ENCODE measurements at places on chromosomes 3 and 15. TPM values are rescaled to one million over a fixed set of nuclear protein-coding genes. Genes with fewer than 3 reads are reported as not detected.

- no peaks in the 10 kb centered on the region for H3K36me3 ChIP-seq
- no peak overlapping the region for H3K4me3 ChIP-seq
- no peaks in the 10 kb centered on the region for H3K27me3 ChIP-seq
- H3K27ac ChIP-seq: no peak overlapping the region
- H3K4me1 ChIP-seq: no peaks in the 10 kb centered on the region
These were observed 21.5 kb upstream of the PEX5L start for GRCh38 chr3:180058238-180058637.

GRCh38 chr3:177538048-177538749 is 340.9 kb upstream of the TBL1XR1 start:
- no peak for DNase-seq
- peaks cover 46% of the 10 kb centered on the region for H3K4me1 ChIP-seq
- H3K27ac ChIP-seq: peak overlapping the region; percentile 36

GRCh38 chr3:119490153-119490552 is 8.2 kb upstream of the TIMMDC1 start:
- no peaks in the 10 kb centered on the region for H3K27me3 ChIP-seq
- H3K27ac ChIP-seq: no peak overlapping the region
- H3K36me3 ChIP-seq: peaks cover 28% of the 10 kb centered on the region

DNA sequence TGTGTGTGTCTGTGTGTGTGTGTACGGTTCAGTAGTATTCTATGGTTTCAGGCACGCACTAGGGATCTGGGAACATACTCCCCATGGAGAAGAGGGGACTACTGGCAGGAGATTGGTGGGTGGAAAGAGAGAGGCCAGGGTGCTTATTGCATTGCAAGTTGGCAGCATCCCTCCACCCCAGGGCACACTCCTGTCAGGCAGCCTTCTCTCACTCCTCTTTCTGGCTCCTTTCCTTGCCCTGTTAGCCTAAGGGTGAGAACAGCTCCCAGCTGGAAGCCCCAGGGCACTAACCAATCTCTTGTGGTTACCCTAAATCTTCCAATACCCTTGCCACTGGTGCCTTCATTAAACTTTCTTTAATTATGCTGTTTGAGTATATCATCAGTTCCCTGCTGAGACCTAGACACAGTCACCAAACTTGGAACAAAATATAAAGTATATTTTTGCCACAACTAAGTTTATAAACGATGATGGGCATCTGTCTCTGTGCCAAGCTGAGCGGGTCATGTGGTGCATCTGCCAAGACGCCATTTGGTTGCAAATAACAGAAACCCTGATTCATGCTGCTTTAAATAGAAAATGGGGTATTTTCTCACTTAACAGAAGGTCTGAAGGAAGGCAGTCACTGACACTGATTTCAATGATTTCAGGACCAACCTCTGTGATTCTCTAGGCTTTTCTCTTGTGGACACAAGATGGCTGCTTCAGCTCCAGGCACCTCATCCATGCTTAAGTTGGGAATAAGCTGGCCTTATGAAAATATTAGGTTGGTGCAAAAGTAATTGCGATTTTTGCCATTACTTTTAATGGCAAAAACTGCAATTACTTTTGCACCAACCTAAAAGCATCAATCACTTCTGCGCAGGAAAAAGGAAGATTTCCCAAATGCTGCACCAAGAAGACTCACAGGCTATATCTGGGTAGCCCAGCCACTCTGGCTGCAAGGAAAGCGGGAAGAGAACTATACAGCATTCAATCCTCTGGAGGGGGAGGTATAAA is 476.9 kb upstream of the PROK2 start:
- H3K4me1 ChIP-seq: peaks cover 19% of the 10 kb centered on the region
- H3K36me3 ChIP-seq: no peaks in the 10 kb centered on the region
- no peak overlapping the region for H3K27ac ChIP-seq
- no peak overlapping the region for H3K4me3 ChIP-seq

GRCh38 chr3:4290272-4290893 is 12.8 kb upstream of the SETMAR start:
- H3K4me1 ChIP-seq: no peaks in the 10 kb centered on the region
- no peaks in the 10 kb centered on the region for H3K36me3 ChIP-seq
- no peaks in the 10 kb centered on the region for H3K27me3 ChIP-seq
- peak; percentile 31 for DNase-seq

- DNase-seq: no peak
- H3K4me3 ChIP-seq: no peak overlapping the region
- no peaks in the 10 kb centered on the region for H3K27me3 ChIP-seq
- H3K36me3 ChIP-seq: no peaks in the 10 kb centered on the region
These were observed 113.4 kb downstream of the ASB7 start for GRCh38 chr15:100715571-100716455.

- H3K27me3 ChIP-seq: no peaks in the 10 kb centered on the region
- H3K36me3 ChIP-seq: no peaks in the 10 kb centered on the region
- H3K27ac ChIP-seq: no peak overlapping the region
- H3K4me1 ChIP-seq: peaks cover 14% of the 10 kb centered on the region
These were observed 458.3 kb upstream of the CBLB start for GRCh38 chr3:106326941-106327695.

DNA sequence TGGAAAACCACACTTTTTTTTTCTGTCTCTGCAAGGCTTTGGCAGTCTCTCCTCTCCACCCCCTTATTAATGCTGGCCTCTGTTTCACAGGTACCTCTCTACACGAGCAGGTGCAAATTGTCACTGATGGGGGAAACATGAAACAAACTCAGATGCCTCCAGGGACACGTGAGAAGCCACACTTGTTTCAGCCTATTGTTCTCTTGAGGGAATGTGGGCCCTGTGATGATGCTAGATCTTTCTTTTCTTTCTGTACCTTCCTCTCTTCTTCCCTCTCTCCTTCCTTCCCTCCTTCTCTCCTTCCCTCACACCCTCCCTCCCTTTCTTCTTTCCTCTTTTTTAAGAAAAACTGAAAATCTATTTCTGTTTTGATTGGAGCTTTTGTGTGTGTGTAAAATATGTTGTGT is 5.7 kb upstream of the BLM start:
- H3K36me3 ChIP-seq: no peaks in the 10 kb centered on the region
- H3K27me3 ChIP-seq: no peaks in the 10 kb centered on the region
- H3K4me1 ChIP-seq: peaks cover 5% of the 10 kb centered on the region
- H3K27ac ChIP-seq: no peak overlapping the region

DNA sequence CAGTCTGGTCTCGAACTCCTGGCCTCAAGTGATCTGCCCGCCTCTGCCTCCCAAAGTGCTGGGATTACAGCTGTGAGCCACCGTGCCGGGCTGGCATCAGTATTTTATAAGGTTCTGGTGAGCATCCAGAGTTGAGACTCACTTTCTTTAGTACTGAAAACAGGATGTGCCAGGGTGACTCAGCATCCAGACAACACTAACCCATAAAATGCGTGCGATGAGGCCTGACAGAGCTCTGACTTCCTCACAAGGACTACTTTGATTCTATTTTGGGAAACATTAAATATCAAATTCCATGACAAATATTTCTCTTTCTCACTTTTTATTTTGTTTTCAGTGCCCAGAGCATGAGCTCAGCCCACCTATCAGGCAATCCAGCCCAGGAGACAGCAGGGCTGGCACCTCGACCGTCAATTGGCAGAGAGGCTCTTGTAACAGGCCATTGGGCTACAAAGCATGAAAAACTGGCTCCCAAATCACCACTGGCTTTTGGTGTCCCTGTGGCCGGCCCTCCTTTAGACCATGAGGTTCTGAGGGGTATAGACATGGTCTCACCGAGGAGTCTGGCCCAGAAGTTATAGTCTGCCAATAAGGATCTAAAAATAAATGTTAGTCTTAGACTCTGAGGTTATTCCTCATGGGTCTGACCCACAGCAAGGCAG is 75.0 kb downstream of the FEM1B start:
- no peak overlapping the region for H3K27ac ChIP-seq
- DNase-seq: no peak
- H3K27me3 ChIP-seq: no peaks in the 10 kb centered on the region
- H3K4me1 ChIP-seq: no peaks in the 10 kb centered on the region
- H3K4me3 ChIP-seq: no peak overlapping the region

DNA sequence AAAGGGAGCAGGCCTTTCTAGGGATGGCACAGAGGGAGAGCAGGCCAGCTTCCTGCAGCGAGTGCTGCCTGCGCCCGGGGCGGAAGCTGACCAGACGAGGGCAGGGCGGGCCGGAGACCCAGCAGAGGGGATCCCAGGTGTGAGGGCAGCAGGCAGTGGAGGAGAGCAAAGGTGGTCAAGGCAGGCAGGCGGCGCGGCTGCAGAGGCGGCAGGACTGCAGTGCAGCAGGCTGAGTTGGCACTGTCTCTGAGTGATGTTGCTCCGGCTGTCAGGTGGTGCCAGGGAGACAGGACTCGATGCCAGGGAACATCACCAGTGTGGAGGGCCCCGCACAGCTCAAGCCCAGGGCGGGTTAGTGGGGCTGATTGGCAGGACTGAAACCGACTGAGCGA is 22.3 kb upstream of the PLXNA1 start:
- no peak overlapping the region for H3K27ac ChIP-seq
- no peaks in the 10 kb centered on the region for H3K27me3 ChIP-seq
- H3K4me1 ChIP-seq: no peaks in the 10 kb centered on the region
- no peak overlapping the region for H3K4me3 ChIP-seq

DNA sequence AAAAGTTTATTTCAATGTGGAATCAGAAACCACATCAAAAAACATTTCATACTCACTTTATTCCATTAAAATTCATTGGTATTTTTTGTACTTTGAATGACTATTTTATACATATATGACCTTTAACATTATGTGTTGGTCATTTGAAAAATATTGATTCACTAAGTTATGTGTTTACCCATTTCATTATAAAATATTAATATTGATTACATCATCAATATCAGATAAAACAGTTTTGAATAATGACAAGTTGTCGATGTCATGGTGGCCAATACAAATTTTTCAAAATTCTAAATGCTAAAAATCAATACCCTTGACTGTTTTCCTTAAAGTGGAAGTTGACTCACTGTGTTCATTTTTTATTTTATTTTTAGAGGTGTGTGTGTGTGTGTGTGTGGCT is 239.7 kb upstream of the ROBO1 start:
- no peaks in the 10 kb centered on the region for H3K4me1 ChIP-seq
- no peak for DNase-seq
- H3K27me3 ChIP-seq: no peaks in the 10 kb centered on the region
- no peak overlapping the region for H3K4me3 ChIP-seq
- no peaks in the 10 kb centered on the region for H3K36me3 ChIP-seq

DNA sequence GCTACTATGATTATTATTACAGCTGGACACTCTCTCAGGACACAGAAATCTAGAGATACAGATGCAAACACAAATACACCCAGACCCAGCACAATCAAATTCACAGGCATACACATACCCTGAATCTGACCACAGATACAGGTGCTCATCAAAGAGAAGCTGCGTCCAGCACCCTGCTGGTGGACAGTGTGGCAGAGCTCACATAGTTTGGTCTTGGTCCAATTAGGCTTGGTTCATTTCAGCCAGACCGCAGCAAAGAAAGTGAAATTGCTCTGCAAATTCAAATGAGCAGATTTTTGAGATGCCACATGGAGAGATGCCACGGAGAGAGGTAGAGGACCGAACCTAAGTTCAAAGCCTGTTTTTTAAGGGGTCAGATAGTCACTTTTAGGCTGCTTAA is 55.6 kb downstream of the ANAPC13 start:
- no peak for DNase-seq
- H3K27me3 ChIP-seq: no peaks in the 10 kb centered on the region
- H3K27ac ChIP-seq: no peak overlapping the region
- no peaks in the 10 kb centered on the region for H3K4me1 ChIP-seq
- H3K4me3 ChIP-seq: no peak overlapping the region

DNA sequence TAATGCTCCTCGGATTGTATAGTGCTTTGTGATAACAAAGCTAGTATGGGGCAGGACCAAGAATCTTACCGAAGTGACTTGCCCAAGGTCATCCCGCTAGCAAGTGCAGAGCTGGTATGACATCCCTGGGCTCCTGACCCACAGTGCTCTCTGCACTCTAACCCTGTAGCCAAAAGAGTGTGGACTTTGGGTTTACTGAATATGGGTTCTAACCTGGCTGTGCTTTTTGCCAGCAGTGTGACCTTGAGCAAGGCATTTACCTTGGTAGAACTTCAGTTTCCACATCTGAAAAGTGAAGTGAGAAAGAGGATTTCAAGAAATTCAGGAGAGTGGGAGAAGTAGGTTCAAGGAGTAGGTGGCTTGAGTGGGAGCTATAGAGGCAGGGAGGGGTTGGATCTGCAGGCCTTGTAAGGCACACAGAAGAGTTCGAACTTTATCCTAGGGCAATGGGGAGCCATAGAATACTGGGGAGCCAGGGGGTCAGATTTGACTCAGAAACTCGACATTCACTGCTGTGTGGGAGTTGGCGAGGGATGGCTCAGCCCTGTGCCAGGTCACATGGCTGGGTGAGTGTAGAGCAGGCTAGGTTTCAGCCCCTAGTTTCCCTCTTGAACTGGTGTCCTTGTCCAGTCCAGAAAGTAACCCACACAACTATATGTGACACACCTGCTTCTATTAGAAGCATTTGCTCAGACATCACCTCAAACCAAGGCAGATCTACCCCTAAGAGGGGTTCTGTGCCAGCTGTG is 91.9 kb downstream of the RPLP1 start:
- no peak overlapping the region for H3K27ac ChIP-seq
- DNase-seq: no peak
- H3K36me3 ChIP-seq: no peaks in the 10 kb centered on the region
- H3K27me3 ChIP-seq: no peaks in the 10 kb centered on the region
- H3K4me1 ChIP-seq: no peaks in the 10 kb centered on the region

GRCh38 chr3:32428092-32429068 is 36.7 kb downstream of the CMTM7 start:
- peak overlapping the region; percentile 64 for H3K27ac ChIP-seq
- peak; percentile 55 for DNase-seq

DNA sequence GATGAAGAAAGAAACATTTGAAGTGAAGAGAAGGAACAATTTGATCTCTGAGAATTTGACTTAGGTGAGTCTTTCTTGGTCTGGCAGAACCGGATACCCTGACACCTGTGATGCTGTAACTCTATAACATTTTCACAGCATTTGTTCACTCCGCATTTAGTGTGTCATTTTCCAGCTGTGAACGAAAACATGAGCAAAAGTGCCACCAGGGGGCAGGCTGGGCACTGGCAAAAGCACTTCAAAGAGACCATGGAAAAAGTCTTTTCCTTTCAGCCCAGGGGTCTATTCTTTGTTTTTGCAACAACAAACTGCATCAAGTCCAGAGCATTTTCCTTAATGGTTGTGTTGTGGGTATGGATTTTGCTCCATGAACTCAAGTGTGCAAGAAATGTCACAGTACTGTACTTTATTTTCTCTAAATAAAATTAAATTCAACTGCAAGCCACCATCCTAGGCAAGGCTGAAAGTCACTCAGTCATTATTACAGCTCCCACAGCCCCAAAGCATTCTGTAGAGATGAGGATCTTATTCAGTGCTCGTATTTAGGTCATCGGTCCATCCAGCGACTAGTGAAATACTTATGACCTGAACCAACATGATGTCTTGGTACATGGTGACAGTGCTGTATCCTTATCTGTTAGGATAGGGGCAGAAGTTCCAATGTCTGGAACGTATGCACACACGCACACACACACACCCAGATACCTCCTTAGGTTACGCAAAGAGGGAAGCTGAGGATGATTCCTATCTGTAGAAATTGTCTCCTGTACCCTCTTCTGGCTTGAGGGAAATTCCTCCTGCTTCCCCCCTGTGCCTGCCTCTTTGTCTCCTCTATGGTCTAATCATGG is 125.5 kb downstream of the GADL1 start:
- H3K27ac ChIP-seq: no peak overlapping the region
- no peaks in the 10 kb centered on the region for H3K27me3 ChIP-seq
- no peaks in the 10 kb centered on the region for H3K36me3 ChIP-seq
- no peak overlapping the region for H3K4me3 ChIP-seq
- no peaks in the 10 kb centered on the region for H3K4me1 ChIP-seq

The RPS17 gene
- 2,106 TPM for total RNA-seq

The HYAL2 gene
- 4.0 TPM for total RNA-seq

The ZNF80 gene
- 1.1 TPM for total RNA-seq

The HEXA gene
- total RNA-seq: 84.4 TPM

The C3orf62 gene
- total RNA-seq: 9.9 TPM

The SLC12A8 gene
- not detected for total RNA-seq

The MAP6D1 gene
- 1.0 TPM for total RNA-seq

The THBS1 gene
- total RNA-seq: 4.0 TPM

The FAM107A gene
- not detected for total RNA-seq

Data from CD4-positive, alpha-beta memory T cell (primary cell).